ENCODE measurements at places on chromosomes 16 and 17.

DNA sequence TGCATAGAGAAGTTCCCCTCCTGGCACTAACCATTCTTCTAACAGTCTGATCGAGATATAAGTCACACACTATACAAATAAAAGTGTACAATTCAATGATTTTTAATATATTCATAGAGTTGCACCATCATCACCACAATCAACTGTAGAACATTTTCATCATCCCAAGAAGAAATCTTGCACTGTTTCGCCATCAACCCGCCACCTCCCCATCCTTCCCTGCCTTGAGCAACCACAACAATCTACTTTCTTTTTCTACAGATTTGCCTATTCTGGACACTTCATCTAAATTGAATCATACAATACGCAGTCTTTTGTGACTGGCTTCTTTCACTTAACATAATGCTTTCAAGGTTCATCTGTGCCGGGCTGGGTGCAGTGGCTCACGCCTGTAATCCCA lies 33.0 kb upstream of the GUCY2D start:
- no peak for DNase-seq

DNA sequence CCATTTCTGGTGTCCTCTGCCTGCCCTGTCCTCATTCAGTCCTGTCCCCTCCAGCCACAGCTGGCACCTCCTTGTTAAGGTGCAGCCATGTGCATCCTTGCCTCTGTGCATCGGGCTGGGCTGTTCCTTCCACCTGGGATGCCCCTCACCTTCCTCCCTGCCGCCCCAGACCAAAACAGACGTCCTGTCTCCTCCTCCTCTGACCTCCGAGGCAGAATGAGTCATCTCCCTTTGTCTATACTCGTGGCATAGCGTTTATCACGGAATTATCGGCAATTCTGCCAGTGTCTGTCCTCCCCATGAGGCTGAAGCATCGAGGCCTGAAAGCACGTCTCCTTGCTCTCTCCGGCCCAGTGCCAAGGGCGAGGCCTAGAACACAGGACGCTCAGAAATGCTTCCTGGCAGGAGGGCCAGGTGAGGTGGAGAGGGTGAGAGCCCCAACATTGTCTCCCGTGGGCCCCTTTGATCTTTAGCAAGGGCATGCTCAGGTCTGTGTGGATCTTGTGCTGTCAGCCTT lies 4.6 kb downstream of the RAI1 start:
- no peak for DNase-seq

DNA sequence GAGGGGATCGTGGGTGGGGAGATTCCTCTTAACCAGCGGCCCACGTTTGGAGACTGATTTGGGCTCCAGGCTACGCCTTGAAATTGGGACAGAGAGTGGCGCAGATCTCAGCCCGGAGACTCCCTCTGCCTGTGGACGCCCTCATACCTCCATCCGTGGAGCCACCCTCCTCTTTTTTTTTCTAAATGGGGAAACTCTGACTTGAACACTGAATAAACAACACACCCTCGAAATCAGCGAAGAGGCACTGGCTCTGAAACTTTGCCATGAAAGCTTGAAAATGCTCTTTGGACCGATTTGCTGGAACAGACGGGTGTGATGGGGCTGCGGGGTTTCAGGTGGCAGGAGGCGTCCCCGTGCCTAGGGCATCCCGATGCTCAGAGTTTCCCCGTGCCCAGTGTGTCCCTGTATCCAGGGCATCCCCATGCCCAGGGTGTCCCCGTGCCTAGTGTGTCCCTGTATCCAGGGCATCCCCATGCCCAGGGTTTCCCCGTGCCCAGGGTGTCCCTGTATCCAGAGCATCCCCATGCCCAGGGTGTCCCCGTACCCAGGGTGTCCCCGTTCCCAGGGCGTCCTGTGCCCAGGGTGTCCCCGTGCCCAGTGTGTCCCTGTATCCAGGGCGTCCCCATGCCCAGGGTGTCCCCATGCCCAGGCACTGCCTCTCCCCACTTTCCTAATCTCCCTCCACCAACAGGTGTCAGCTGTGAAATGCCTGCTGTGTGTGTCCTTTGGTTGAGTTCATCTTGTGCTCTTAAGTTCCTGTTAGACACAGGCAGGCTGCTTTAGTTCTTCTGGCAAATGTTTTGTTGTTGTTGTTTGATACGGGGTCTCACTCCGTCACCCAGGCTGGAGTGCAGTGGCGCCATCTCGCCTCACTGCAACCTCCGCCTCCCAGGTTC lies 187.0 kb downstream of the SEC14L1 start:
- no peak for DNase-seq

DNA sequence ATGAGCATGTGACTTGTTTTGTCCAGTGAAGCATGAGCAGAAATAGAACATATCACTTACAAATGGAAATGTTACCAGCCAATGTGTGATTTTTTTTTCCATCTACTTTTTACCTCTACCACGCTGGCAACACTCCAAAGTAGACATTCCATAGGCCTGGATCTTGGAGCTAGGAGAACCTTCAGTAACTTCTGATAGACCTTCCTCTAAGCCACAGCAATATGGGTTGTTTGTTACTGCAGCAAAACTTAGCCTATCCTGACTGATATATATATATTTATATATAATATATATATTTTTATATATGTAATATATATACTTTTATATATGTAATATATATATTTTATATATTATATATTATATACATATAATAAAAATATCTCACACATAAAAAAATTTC lies 284.4 kb upstream of the XYLT1 start:
- no peak for DNase-seq

DNA sequence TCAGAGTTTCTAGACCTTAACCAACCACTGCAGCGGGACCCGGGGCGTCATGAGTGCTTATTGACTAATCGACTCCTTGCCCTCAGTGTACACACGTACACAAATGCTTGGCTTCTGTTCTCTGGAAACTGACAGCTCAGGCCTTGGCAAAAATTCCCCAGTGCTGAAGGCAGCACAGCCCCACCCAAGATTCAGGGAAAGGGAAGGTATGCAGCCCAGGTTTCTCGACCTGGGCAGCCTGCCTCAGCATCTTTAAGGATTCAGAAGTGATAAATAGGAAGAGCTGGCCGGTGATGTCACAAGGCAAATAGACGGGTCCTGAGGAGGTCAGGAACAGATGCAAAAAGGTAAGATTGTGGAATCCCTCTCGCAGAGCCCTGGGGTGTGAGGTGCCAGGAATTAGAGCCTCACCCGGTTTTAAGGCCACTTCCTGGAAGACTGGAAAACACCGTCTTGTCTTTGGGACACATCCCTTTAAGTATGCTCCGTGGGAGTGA lies 9.0 kb upstream of the CDH3 start:
- DNase-seq = no peak

DNA sequence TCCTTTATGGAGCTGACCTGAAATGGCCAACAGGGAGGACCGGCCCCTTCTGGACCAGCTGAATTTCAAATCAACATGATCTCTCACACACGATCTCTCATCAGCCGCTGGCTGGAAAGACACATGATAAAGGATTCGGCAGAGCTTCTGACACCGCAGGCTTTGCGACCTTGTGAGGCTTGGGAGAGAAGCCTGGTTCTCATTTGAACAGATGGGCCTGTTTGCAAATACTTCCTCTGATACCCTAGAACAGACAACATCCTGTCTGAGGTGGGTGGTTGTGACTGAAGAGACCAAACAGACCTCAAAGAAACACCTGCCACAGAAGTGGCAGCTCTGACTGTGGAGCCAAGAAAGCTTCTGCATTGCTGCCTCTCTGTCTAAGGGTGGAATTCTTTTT lies 77.9 kb upstream of the SDK2 start:
- no peak for DNase-seq

DNA sequence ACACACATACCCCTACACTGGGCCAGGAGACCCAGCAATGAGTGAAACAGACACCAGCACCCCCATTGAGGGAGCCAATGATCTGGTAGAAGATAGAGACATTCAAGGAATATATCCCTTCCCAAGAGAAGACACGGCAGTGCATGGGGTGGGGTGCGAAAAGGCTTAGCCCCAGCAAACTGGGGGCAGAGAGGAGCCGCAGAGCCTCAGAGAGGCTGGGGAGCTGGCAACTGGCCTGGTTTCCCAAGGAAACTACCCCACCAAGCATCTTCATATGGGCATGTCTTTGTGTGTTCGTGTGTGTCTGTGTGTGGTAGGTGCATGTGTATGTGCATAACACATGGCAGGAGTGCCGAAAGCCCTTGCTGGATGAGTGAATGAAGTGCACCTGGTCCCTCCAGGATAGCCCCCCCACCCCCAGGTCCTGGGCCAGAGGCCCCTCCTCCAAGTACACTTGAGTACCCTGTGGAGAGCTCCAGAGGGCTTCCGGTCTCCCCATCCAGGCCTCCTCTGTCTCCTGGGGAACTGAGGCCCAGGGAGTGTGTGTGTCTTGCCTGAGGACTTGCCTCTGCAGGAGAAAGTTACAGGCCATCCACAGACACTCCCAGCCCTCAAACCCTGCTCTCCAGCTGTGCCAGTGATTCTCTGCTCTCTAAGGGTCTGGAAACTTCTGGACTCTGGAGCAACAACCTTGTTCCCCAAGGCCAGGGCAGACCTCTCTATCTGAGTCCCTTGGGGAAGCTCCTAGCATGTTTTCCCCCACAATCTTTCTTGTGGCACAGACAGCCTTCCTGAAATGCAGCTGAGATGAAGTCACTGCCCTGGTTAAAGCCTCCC lies 15.9 kb downstream of the TBX2 start:
- no peak for DNase-seq

DNA sequence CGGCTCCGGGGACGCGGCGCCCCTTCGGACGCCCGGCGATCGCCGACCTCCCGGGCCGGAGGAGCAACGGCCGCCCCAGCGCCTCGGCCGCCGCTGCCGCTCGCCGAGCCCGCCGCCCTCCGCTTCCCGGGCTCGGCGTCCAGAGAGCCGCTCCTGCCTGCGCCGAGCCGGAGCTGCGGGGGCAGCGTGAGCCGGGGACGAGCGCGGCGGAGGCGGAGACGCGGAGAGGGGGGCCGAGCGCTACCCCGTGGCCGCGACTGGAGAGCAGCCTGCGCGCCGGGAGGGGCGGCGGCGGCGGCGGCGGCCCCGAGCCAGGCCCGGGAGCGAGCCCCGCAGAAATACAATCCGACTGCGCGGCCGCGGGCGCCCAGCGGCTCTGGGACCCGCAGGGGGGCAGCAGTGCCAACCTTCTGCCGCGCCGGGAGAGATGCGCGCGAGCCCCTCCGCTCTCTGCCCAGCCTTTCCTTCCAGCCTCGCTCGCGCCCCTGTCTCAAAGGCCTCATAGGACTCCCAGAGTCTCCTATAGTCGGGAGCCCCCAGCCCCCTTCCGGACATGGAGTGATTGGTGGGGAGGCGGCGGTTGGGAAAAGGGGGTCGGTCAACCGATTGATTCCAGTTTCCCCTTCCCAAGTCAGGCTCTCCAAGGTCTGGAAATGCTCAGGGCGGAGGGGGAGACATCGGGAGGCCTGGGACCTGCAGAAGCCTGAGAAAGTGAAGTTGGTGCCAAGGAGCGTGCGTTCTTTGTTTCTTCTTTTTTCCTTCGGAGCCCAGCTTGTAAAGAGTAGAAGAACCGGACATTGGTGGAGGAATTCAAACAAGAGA lies 1.0 kb upstream of the SDK2 start:
- DNase-seq = peak; percentile 62

DNA sequence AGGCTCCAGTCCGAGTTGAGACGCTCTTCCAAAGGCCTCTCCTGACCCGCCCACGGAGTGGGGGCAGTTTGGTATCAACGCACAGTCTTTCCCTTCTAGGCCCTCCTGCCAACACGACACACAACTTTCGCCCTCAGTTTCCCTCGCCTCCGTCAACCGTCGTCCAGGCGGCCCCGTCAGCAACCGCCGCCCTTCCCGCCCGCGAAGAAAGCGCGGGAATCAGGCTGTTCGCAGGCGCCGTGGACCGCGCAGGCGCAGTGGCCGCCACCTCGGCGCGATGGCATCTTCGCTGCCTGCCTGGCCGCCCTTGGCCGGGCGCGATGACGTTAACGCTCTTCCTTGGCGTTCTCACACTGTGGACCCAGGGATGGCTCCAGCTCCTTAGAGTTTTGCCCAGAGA lies at the start of gene SPATA22:
Gene SPATA22, minus strand, starts transcription at position 221 of the 400 bp plus-strand sequence. CDS start 2,494 bp downstream, outside the sequence.
- DNase-seq = no peak

DNA sequence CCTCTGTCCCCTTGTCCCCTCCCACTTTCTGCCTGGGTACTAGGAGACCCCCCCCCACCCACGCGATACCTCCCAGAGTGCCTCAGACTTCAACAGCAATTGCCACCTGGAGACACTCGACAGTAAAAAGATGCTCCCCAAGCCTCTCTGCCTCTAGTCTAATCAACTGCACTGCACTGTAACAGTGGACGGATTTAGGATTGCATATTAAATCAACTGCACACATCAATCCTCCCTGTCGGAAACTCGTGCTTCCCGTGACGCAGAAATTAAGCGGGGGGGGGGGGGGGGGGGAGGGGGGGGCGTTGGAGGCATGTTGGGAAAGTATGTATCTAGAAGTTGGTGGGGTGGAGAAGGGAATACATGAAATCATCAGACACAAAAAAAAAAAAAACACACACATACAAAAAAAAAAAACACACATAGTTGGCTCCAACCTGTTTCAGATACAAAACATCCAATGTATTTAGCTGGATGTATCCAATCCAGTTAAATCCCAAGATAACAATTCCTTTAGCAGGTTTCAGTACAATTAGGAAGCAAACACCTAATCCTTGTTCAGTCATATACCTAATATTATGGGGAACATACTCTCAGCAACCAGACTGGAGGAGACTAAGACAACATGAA lies 29.7 kb downstream of the FAM222B start:
- DNase-seq = no peak

DNA sequence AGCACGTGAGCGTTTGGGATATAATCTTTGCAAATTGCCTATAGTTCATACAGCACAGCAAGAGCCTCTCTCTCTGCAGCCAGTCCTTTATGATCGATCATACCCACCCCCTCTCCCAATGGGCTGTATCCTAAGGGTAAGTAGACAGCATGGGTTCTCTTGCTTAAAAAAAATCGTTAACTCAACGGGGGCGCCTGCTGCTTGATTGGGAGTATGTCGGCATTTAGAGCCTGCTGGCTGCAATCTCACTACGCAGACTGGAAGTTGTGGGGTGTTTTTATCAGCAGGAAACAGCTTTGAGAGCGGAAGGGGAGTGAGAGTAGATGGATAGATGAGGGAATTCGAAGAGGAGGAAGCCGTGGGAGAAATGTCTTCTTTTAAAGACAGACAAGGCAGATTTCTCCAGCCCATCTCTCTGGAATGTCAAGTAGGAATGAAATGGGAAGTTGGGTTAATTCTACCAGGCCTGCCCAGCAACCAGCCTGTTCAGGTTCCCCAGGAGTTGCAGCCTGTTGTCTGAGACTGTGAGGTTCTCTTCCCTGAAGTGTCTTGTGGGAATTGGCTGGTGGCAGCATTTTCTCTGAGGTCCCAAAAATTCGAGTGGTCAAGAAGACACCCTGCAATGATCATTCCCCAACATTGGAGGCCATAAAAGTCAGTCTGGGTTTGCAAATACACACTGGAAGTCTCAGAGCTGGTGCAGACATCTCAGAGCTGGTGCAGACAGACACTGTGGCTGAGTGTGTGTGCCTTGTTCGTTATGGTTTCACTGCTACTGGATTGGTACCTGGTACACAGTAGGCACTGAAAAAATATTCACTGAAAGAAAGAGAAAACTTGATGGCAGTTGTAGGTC lies 65.6 kb downstream of the PRKCB start:
- no peak for DNase-seq

- no peak for DNase-seq
Observed at GRCh38 chr17:4858068-4858881, 25.1 kb downstream of the MINK1 start.

Measured in activated B cell treated with CpG ODN at 0.5 μM for 24 hours (primary cell).